Uterine smooth muscle cell (primary cell): ENCODE measurements at places on chromosomes 4 and X. TPM values are rescaled to one million over a fixed set of nuclear protein-coding genes. Genes with fewer than 3 reads are reported as not detected.

The NAP1L3 gene
- 7.1 and 7.4 TPM in 2 replicates for total RNA-seq

The ZNF275 gene
- total RNA-seq, result 9.1 and 10.2 TPM in 2 replicates

The NOA1 gene
- 15.1 and 19.7 TPM in 2 replicates for total RNA-seq

The SLBP gene
- 49.4 and 94.5 TPM in 2 replicates for total RNA-seq

The C1QTNF7 gene
- 0.12 and 0.33 TPM in 2 replicates for total RNA-seq

The PTCHD1 gene
- total RNA-seq, result under 0.01 TPM in 1 of 2 replicates, not detected in the other

The HELT gene
- not detected in 2 replicates for total RNA-seq

The DMP1 gene
- not detected in 2 replicates for total RNA-seq

The TCEAL3 gene
- 12.4 and 23.6 TPM in 2 replicates for total RNA-seq

The FAM184B gene
- total RNA-seq, result under 0.01 TPM in 1 of 2 replicates, not detected in the other

The RADX gene
- 5.4 and 12.0 TPM in 2 replicates for total RNA-seq

The ZNF81 gene
- total RNA-seq, result 5.3 and 6.2 TPM in 2 replicates
